ENCODE measurements at places on chromosomes 1 and 21. TPM values are rescaled to one million over a fixed set of nuclear protein-coding genes. Genes with fewer than 3 reads are reported as not detected.

DNA sequence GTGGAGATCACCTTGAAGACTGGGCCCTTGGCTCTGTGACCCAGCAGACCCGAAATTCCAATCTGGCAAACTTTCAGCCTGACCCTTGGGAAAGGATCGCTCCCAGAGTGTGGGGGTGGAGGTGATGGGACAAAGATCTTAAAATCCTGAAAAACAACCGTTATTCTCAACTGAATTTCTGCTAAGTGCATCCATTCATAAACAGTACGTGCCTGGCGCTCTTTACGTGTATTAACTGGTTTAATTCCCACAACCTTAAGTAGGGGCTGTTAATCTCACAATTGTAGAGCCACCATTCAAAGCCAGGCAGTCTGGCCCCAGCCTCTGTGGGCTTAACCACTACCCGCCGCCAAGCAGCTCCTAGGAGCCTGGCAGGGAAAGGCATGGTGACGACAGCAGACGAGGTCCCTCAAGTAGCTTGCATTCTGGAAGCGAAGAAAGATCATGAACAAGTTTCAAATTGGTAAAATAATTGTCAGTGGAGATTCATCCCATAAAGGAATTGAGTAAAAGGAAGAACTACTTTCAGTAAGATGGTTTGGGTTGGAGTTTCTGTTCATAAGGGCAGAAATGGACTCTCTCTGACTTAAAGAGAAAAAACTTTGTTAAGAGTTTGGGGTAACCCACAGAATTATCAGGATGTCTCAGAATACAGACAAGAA lies 11.4 kb upstream of the RGS16 start:
- no peak for DNase-seq

- DNase-seq: no peak
Observed at GRCh38 chr21:44834951-44835646, 17.2 kb upstream of the SUMO3 start.

DNA sequence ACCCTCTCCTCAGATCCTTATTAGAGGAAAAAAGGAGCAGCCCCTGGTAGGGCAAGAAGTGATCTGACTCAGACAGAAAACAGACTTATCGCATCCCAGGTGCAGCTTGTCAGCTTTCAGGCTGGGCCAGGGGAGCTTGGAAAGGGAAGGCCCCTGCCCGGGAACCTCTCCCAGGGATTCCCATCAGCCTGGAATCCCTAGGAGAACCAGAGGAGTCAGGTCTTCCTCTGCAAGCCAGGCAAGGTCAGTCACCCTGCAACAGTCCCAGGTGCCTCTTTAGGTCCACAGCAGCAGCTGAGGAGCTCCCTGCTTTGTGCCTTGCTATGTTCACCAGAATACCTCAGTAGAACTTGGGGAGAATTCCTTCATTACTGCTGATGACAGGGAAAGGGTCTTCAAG lies 2.9 kb upstream of the PRAMEF12 start:
- no peak for DNase-seq

GRCh38 chr1:61244114-61244513 lies 161.8 kb downstream of the NFIA start:
- no peak for DNase-seq

GRCh38 chr1:113219377-113219776 lies 146.4 kb downstream of the LRIG2 start:
- DNase-seq: no peak

- DNase-seq: no peak
Observed at GRCh38 chr1:67614511-67614934, 70.5 kb upstream of the GADD45A start.

- peak; percentile 63 for DNase-seq
Observed at GRCh38 chr1:220527279-220527907, 543 bp upstream of the MARK1 start.

- no peak for DNase-seq
Observed at GRCh38 chr21:31554511-31555022, 104.9 kb upstream of the SOD1 start.

DNA sequence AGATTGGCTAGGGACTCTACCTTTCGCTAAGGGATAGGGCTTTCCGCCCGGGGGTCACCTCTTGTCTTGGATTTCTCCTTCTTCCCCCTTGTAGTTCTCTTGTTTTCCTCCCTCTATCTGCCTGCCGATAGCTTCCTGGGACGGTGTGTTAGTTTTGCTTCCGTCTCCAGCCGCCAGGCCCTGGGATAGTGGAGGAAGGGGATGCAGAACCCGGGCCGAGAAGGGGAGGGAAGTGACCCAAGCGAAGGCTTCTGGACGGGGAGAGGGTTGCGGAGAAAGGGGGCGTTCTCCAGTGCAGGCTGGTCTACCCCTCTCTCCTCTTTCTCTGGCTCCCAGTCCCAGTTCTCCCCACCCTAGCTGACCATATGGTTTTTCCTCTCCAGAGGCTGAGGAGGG lies 871 bp downstream of the TUFT1 start:
- no peak for DNase-seq

DNA sequence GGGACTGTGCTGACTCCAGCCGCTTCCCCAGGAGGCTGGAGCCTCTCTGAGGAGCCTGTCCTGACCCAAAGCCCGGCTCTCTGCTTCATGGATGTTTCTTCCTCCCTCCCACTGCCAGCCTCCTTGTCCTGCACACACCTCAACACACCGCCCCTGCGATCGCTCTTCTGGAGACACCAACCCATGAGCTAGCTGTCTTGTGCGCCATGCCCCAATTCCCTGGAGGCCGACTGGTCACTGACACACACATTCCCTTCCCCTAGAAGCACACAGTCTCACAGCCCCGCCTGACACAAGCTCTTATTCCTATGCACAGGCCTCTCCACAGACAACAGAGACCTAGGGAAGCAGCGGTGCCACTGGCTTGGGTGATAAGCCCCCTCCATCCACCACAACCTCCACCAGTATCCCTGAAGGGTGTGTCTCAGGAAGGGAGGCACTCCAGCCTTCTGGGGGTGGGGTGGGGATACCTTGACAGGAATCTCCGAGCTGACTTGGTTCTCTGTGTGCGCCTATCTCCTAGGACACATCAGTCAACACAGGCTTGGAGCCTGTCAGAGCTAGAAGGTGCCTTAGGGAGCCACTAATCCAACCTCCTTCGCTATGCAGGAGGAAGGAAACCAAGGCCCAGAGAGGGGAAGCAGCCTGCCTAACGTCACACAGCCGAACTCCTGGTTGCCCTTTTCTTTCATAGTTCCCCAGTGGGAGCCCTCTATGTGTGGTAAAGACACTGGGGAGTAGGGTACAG lies 31.1 kb downstream of the AHDC1 start:
- DNase-seq: no peak

DNA sequence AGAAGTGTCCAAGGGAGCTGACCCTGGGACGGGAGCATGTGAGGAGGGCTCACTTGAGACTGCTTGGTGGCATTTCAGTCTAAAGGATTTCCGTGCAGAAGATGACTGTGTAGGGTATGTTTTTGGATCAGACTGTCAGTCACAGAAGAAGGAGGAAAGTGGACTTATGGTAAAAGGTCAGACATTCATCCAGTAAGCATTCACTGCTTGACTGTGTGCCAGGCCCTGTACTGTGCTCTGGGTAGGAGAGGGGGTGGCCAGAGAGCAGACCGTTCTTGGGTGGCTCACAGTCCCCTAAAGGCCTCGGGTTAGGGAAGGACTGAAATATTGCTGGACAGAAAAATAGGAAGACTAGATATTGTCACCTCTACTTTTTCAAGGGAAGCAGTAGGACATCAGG lies 2.1 kb upstream of the SERINC2 start:
- DNase-seq: no peak

DNA sequence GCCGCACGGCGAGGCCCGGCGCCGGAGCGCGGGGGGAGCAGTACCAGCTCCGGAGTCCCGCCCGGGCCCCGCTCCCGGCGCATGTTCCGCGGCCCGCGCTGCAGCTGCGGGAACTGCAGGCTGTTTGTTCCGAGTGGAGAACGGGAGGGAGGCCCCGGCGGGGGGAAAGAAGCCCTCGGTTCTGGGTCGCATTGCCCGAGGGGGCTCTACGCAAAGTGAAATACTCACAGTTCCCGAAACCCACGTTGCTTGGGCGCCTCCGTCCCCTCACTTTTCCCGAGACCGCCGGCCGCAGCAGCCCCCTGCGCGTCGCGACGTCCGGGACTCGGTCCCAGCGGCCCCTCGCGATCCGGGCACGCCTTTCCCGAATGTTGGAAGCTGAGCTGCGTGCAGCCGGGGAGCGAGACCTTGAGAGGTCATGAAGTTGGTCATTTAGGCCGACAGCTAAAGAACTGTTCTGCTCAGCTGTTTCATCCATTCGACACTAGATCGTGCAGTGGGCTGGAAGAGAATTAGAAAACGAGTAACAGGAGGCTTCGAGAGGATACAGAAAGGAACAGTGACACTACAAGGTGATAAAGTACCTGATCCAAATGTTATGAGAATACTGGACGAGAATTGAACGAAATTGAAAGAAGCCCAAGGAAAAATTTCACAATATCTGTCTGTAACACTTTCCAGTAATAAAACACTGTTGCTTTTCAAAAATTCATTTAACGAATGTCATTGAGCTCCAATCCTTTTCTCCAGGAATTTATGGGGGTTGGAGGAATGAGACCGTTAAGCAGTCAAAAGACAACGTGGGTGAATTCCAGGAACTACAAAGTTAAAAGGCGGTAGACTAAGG lies 657 bp upstream of the LIN9 start:
- no peak for DNase-seq

GRCh38 chr1:204834336-204834735 lies 36.3 kb upstream of the NFASC start:
- DNase-seq: no peak

DNA sequence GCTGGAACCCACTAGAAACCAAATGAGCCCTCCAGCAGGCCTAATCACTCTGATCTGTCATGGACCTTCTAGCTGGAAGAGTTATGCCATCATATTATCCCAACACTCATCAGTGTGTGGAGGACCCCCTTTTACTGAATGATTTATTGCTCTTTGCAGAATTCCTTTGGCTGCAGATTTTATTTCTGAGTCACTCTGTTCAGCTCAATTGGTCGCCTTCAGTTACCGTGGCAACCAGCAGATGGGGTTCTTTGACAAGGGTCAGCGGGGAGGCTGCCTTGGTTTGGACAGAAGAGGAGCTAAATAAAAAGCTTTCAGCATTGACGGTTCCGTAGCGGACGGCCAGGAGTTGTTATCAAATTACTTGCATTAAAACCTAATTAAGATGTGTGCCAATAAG lies 220.1 kb downstream of the SDCCAG8 start:
- DNase-seq: no peak

DNA sequence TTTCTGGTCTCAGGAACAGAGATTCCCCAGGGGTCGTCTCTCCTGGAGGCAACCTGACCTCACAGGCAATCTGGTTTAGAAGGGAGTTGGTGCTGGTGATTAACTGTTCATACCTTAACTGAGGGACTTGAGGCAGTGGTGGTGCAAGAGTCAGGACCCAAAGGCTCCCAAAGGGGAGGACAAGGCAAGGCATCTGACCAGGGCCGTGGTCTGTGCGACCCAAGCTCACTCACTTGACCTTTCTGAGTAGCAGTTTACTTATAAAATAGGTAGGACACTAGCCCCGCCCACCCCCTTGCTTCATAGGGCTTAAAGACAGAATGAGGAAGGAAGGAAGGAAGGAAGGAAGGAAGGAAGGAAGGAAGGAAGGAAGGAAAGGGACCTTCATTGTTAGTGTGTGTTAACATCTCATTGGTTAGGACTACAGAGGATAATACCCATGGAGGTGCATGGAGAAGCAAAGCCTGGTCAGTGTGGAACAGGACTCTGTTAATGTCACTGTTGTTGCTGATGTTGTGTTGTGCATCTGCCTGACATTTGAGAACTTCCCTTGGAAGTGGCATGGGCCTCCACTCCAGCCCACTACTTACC lies 4.6 kb upstream of the KCNA2 start:
- DNase-seq: no peak

GRCh38 chr21:35190201-35190701 lies 141.1 kb upstream of the RUNX1 start:
- no peak for DNase-seq

GRCh38 chr1:6224718-6225117 lies 11.0 kb downstream of the ICMT start:
- no peak for DNase-seq

DNA sequence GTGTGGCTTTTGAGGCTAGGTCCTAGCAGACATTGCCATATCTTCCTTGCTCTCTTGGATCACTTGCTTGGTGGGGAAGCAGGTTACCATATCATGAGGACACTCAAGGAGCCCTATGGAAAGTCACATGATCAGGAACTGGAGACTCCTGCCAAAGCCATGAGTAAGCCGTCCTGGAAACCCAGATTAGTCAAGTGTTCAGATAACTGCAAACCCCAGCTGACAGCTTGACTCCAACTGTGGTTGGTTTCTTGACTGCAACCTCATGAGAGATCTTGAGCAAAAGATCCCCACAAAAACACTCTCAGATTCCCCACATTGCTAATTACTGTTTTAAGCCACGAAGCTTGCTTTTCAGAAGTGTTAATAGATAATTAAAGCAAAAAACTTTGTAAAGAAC lies 58.6 kb downstream of the CACNA1E start:
- DNase-seq: no peak

The CCDC24 gene
- 22.6 TPM for total RNA-seq

The TCHHL1 gene
- total RNA-seq: not detected

The PGLYRP4 gene
- 0.60 TPM for total RNA-seq

The CCDC185 gene
- not detected for total RNA-seq

The FMO4 gene
- 5.1 TPM for total RNA-seq

The SLC9A1 gene
- 79.4 TPM for total RNA-seq

The OLFM3 gene
- total RNA-seq: not detected

The ODF2L gene
- total RNA-seq: 60.4 TPM

The RASSF5 gene
- 35.5 TPM for total RNA-seq

The TNFRSF9 gene
- 0.18 TPM for total RNA-seq

The OR13G1 gene
- not detected for total RNA-seq

The MFAP2 gene
- total RNA-seq: 7.1 TPM

The MRPL39 gene
- total RNA-seq: 24.0 TPM

The AMY1B gene
- total RNA-seq: not detected
